ENCODE measurements at places on chromosomes 6 and 20. TPM values are rescaled to one million over a fixed set of nuclear protein-coding genes. Genes with fewer than 3 reads are reported as not detected.

The TCP11 gene
- total RNA-seq = not detected

The ZBP1 gene
- not detected for total RNA-seq

The SMIM13 gene
- total RNA-seq = 10.0 TPM

The PRPH2 gene
- 0.97 TPM for total RNA-seq

The TEAD3 gene
- 13.0 TPM for total RNA-seq

The TTLL9 gene
- 0.18 TPM for total RNA-seq

The C20orf96 gene
- 0.16 TPM for total RNA-seq

The GPLD1 gene
- 1.8 TPM for total RNA-seq

The CENPQ gene
- total RNA-seq = 5.6 TPM

The MAP7 gene
- 0.90 TPM for total RNA-seq

The NHSL1 gene
- 10.5 TPM for total RNA-seq

The PANK2 gene
- 27.1 TPM for total RNA-seq

The POM121L2 gene
- not detected for total RNA-seq

The PLEKHG1 gene
- 6.5 TPM for total RNA-seq

The BPIFB4 gene
- not detected for total RNA-seq

The SAPCD1 gene
- not detected for total RNA-seq

The CYP39A1 gene
- total RNA-seq = not detected

The PRR18 gene
- total RNA-seq = not detected

The TOP1 gene
- 15.3 TPM for total RNA-seq

The GNAS-AS1 gene
- total RNA-seq = 0.32 TPM

The CAPN11 gene
- total RNA-seq = 0.97 TPM

The BRD2 gene
- total RNA-seq = 100 TPM

The POU5F1 gene
- not detected for total RNA-seq

The SFTA2 gene
- not detected for total RNA-seq

The SOX18 gene
- total RNA-seq = 0.36 TPM

The PRR3 gene
- 4.7 TPM for total RNA-seq

The LY6G6F gene
- not detected for total RNA-seq

The MUC22 gene
- total RNA-seq = not detected
